ENCODE measurements at places on chromosomes 2 and 18. TPM values are rescaled to one million over a fixed set of nuclear protein-coding genes. Genes with fewer than 3 reads are reported as not detected.

MYL1 gene
- not detected for total RNA-seq

NEURL3 gene
- total RNA-seq = not detected

PPP1R1C gene
- total RNA-seq = not detected

REG3G gene
- not detected for total RNA-seq

REG1A gene
- not detected for total RNA-seq

- no peak for DNase-seq
Measured at GRCh38 chr2:203126996-203127395, 111.8 kb upstream of the CYP20A1 start.

- no peak for DNase-seq
Measured at GRCh38 chr18:23422751-23423418, 30.2 kb upstream of the RIOK3 start.

GRCh38 chr18:57023275-57023882, 123.5 kb upstream of the BOD1L2 start:
- no peak for DNase-seq

GRCh38 chr2:64424416-64424987, 29.5 kb upstream of the LGALSL start:
- no peak for DNase-seq

GRCh38 chr2:161178756-161179155, 18.5 kb downstream of the TANK start:
- DNase-seq = no peak

DNA sequence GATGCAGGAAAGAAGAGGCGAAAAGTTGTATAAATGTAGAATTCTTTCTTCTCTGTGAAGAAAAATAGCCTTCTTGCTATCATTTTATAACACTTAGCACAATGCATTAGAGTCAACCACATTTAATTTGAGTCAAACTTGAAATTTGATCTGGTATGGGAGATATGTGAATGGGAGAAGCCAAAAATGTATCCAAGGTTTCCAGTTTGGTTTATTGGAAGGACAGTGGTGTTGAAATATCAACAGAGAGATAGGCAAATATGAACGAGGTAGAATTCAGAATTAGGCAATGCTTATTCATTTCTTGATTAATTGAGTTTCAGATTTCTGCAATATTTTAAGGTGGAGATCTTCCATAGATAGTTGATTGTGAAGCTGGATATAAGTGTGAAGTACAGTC, 991.9 kb upstream of the CHAC2 start:
- DNase-seq = no peak
